ENCODE measurements at places on chromosomes 5 and 9.

GRCh38 chr5:28066856-28067255 is 1028.5 kb upstream of the CDH9 start:
- no peak for DNase-seq

DNA sequence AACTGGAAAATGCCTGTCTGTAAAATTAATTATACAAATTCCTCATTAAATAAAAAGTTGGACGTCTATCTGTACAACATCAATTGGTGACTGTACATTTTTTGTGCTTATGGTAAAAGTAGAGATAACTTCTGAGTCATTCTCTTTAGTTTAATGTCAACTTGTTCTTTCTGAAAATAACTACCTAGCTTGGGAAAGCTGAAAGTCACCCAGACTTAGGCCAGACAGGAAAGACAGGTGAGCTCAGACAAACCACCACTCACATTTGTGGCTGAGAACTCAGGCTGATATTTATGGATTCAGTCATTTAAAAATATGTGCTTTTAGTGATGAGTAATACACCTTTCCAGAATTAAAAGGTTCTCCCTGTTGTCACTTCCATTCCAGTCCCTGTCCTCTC is 31.9 kb upstream of the ENTREP1 start:
- DNase-seq, result no peak

GRCh38 chr9:114431003-114431402 is 43.2 kb upstream of the AKNA start:
- no peak for DNase-seq

DNA sequence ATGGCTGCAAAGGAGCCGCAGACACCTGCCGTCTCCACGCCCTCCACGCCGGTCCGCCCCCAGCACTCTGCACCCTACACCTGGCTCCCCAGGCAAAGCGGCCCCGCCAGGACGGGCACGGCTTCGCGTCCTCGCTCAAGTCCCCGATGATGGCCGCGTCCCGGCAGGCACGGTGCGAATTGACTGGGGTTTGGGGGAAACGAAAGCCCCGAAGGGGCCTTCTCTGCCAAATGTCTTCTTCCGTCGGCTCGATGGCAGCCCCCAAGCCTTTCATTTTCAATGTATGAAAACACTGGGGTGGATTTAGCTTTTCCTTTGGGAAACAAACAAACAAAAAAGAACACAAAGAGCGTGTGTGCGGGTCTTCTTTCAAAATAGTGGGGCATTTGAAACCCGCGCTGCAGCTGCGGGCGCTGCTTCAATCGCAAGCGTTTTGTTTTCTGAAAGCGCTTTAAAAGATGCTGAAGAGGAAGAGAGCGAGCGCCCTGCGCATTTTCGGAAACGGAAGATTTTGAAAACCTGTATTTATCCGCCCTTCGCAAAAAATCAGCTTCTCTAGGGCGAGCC is 160.0 kb downstream of the RMI1 start:
- peak; percentile 22 for DNase-seq

GRCh38 chr5:103445426-103446035 is 117.1 kb downstream of the NUDT12 start:
- no peak for DNase-seq

Measured in stimulated activated CD4-positive, alpha-beta T cell treated with anti-CD3 and anti-CD28 coated beads, Interleukin-2, amount 100 ng/mL, for 24 hours (primary cell).